ENCODE measurements at places on chromosomes 7 and 10. TPM values are rescaled to one million over a fixed set of nuclear protein-coding genes. Genes with fewer than 3 reads are reported as not detected.
A peak's percentile ranks its signal among the peaks of the same experiment; 100 is the strongest.

AMZ1 gene
- 0.63 TPM for polyA plus RNA-seq

PIP gene
- not detected for polyA plus RNA-seq

HOXA5 gene
- 76.0 TPM for polyA plus RNA-seq

MMP21 gene
- 0.30 TPM for polyA plus RNA-seq

FRMPD2 gene
- 0.63 TPM for polyA plus RNA-seq

ACTR3C gene
- polyA plus RNA-seq = 9.7 TPM

DNA sequence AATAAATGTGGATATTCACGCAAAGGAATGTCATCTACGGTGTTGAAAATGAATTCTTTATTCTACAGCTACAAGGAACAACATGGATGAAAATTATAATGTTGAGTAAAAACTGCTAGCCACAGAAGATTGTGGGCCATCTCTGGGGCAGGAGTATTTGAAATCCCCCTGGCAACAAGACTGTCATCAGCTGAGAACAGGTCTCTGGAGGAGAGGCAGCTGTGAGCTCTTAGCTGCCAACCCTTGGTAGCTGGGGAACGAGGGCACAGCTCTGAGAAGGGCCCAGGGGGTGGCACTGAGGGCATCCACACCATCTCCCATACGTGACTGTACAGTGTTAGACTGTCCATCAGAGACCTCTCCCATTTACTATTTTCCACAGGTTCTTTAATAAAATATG lies 340.1 kb upstream of the MGMT start:
- no peak for DNase-seq

GRCh38 chr7:70390251-70390650 lies 741.7 kb upstream of the GALNT17 start:
- DNase-seq = no peak

- DNase-seq = no peak
Observed at GRCh38 chr10:12531305-12532220, 182.2 kb downstream of the CAMK1D start.

- DNase-seq = no peak
Observed at GRCh38 chr7:134710854-134711624, 64.4 kb downstream of the BPGM start.

- no peak for DNase-seq
Observed at GRCh38 chr7:129958643-129959470, 6.1 kb upstream of the UBE2H start.

DNA sequence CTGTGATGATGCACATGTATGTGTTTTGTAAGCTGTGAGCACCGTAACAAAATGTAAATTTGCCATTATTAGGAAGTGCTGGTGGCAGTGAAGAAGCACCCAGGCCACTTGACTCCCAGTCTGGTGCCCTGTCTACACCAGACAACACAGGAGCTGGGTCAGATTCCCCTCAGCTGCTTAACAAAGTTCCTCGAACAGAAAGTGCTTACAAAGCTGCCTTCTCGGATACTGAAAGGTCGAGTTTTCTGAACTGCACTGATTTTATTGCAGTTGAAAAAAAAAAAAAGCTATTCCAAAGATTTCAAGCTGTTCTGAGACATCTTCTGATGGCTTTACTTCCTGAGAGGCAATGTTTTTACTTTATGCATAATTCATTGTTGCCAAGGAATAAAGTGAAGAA lies 71.1 kb downstream of the ATAD1 start:
- DNase-seq = no peak

- DNase-seq = no peak
Observed at GRCh38 chr10:101650863-101651262, 44.1 kb downstream of the FBXW4 start.

GRCh38 chr7:27779873-27780272 lies 39.9 kb downstream of the TAX1BP1 start:
- DNase-seq = no peak

- peak; percentile 59 for DNase-seq
Observed at GRCh38 chr10:17023386-17024298, 106.0 kb downstream of the CUBN start.

- peak; percentile 20 for DNase-seq
Observed at GRCh38 chr10:115092258-115092554, 959 bp upstream of the ATRNL1 start.

GRCh38 chr10:128211064-128211504 lies 84.9 kb upstream of the MKI67 start:
- no peak for DNase-seq

DNA sequence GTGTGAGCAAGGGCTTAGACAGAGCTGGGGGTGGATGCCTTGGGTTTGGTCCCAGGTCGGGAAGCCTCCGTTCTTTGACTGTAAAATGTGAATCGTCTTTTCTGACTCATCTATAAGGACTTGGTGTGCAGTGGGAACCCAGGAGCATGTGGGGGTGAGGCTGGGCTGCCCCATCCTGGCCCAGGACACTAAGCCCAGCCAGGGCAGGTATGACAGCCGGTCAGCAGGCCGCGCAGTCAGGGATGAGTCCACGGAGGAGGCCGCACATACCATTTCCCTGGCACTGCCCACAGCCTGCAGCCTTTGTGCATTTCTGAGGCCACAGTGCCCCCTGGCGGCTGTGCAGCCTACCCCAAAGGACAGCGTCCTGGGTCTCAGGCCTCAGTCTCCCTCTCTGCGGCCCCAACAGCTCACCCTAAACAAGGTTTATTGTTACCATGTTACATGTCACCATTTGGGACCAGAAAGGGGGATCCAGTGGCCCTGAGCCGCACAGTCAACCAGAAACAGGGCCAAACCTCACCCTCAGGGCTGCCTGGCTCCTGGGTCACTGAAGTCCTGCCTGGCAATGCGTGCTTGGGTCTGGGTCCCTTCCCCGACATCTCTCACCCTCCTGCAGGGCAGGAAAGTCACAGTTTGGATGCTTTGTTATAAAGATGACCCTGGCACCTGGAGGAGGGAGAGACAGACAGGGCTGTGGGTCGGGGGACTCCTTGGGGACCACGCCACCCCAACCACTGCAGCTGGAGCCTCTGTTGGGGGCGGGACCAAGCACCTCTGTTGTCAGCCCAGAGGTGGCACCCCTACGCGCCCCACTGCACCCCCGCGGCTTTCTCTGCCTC lies 14.4 kb upstream of the SH2B2 start:
- no peak for DNase-seq

Data from left kidney (tissue), 8 donors.